Panc1 (cell line): ENCODE measurements at places on chromosomes 4 and X. TPM values are rescaled to one million over a fixed set of nuclear protein-coding genes. Genes with fewer than 3 reads are reported as not detected.

GRCh38 chr4:37793562-37793961 is 32.9 kb upstream of the PGM2 start:
- DNase-seq: peak; percentile 20

DNA sequence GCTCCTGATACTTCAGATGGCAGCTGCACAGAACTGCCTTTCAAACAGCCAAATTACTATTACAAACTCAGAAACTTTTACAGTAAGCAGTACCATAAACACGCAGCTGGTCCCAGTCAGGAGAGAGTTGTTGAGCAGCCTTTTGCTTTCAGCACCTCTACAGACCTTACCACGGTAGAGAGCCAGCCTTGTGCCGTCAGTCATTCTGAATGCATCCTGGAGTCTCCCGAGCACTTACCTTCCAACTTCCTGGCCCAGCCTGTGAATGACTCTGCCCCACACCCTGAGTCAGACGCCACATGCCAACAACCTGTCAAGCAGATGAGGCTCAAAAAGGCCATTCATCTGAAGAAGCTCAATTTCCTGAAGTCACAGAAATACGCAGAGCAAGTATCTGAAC is 12.4 kb downstream of the ZBTB49 start:
- no peak for DNase-seq

DNA sequence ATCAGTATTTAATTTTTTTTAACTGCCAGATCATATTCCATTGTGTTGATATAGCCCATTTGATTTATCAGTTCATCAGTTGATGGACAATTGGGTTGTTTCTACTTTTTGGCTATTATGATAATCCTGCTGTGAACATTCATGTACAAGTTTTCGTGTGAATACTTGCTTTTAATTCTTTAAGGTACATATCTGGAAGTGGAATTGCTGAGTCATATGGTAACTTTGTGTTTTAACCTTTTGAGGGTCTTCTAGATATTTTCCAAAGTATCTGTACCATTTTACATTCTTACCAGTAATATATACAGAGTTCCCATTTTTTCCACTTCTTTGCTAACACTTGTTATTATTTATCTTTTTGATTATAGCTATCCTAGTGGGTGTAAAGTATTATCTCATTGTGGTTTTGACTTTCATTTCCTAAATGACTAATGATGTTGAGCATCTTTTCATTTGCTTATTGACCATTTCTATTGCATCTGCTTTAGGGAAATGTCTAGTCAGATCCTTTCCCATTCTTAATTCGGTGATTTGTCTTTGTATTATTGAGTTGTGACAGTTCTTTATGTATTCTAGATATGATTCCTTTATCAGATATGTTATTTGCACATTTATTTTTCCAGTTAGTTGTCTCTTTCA is 75.2 kb upstream of the NUDT6 start:
- DNase-seq: no peak

- no peak for DNase-seq
Measured at GRCh38 chrX:154445776-154446175, 1.8 kb downstream of the FAM50A start.

DNA sequence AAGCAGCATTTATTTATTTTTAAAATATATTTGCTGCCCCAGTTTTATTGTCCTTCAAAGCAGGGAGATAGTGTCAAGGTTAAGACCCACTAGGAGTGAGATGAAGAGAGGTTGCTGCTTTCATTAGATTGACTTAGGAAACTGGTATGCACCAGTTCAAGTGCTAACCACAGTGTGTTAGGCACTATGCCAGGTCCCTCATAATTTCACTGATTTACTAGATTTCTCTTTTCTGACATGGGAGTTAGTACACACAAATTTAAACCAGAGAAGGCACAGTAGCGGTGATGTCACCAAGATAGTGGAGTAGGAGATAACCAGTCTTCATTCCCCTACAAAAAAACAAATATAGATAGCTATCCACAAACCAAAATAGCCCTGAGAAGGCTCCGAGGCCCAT is 14.3 kb downstream of the RRAGB start:
- no peak for DNase-seq

- no peak for DNase-seq
Measured at GRCh38 chr4:187478292-187479140, 517.1 kb upstream of the ZFP42 start.

DNA sequence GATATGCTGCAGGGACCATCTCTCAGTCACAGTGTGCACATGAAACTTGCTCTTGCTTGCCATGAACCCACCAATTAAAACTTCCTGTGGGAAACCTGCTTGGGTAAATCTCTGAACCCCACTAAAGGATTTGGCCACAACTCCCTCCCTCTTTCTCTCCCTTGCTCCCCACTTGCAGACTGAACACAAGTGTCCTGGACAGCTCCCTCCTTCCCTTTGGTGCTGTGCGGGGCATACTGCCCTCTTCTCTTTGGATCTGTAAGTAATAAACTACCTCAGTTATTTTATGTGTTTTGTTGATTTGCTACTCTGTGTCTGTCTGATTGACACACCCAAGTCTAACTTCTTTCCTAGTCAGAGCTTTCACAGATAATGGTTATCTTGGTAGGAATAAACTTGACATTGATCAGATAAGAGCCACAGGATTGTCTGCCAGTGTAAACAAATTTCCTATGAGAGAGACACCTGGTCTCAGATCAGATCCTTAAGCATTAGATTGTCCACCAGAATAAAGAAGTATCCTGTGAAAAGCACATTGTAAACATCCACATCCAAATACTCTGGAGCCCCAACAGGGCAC is 41.8 kb downstream of the SULT1E1 start:
- no peak for DNase-seq

- DNase-seq: peak; percentile 64
Measured at GRCh38 chr4:39469429-39470077, 10.7 kb downstream of the LIAS start.

DNA sequence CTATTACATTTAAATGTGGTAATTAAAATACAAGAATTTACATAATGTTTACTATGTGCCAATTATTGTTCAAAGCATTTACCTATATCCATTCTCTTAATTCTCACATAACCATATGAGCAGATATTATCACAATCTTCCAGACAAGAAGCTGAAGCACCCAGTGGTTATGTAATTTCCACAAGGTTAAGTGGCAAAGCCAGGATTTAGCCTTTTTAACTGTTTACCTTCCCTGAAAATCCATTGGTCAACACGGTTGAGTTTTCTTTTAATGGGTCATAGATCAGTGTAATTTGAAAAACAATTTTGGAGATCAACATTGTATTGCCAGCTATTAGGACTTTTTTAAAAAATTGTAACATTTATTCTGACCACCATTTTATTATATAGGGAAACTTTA is 11.4 kb downstream of the HSPA4L start:
- no peak for DNase-seq

- no peak for DNase-seq
Measured at GRCh38 chr4:188839704-188840103, 700.5 kb downstream of the TRIML1 start.

DNA sequence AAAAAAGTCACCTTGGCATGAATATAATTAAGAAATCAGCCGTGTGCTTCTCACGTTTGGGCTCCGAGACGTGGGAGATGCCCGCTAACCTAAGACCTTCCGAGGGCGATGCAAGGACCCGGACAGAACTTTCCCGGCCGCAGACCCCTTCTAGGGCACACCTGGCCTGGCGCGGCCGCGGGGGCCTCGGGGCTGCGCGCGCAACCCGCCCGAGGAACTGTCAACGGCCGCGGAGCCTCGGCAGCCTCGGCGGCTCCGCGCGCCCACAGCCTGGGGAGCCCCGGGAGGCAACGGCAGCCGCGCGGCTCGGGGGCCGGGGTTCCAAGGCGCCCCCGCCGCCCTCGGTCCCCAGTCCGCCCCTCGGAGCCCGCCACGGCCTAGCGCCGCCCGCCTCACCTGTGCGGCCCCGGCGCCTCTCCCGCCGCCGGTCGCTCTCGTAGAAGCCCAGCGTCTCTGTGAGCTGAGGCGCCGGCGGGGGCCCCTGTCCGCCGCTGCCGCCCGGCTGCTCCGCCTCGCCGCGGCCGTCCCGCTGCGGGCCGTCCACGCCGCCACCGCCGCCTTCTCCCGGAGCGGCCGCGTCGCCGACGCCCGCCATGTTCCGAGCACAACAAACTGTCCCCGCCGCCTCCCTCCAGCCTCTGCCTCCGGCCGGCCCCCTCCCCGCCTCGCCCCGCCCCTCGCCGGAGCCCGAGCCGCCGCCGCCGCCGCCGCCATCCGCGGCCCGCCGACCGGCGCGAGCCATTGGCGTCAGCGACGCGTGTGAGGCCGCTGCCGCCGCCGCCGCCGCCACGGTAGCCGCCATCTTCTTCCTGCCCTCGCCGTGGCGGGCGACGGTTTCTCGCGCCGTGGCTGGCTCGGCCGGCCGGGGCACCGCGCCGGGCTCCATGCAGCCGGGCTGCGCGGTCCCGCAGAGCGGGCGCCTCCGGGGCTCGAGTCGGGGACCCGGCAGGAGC is at the start of gene TAPT1:
Gene TAPT1 (minus strand): TSS at position 609 of the 953 bp plus-strand sequence. CDS start 14 bp downstream, at position 595.
- DNase-seq: no peak

DNA sequence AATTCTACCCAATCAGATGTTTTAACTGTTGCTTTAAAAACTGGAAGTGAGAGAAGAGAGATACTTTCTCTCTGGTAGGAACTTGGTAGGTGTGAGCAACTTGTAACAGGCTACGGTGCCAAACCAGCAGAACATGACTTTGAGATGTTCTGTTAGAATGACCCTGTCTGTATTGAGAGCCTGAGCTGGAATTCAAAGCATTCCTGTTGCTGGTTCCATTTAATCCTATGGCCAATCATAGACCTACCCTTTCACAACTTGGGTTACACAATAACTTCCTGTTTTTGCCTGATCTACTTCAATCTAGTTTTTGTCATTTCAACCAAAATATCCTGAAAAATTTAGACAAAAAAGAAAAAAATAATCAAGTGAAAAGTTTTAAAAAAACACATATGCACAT is 1.7 kb upstream of the PRRG1 start:
- DNase-seq: no peak

BEND2 gene
- total RNA-seq: not detected

PNPLA4 gene
- 1.3 TPM for total RNA-seq

UNC5C gene
- total RNA-seq: 8.2 TPM

CT45A1 gene
- not detected for total RNA-seq

RPL10 gene
- total RNA-seq: 2,466 TPM

DTHD1 gene
- total RNA-seq: not detected

RAI2 gene
- total RNA-seq: 0.13 TPM

BANK1 gene
- total RNA-seq: 3.3 TPM

ARSJ gene
- 43.9 TPM for total RNA-seq
